Stimulated activated naive CD4-positive, alpha-beta T cell (primary cell): ENCODE measurements at places on chromosomes 6 and 20.

DNA sequence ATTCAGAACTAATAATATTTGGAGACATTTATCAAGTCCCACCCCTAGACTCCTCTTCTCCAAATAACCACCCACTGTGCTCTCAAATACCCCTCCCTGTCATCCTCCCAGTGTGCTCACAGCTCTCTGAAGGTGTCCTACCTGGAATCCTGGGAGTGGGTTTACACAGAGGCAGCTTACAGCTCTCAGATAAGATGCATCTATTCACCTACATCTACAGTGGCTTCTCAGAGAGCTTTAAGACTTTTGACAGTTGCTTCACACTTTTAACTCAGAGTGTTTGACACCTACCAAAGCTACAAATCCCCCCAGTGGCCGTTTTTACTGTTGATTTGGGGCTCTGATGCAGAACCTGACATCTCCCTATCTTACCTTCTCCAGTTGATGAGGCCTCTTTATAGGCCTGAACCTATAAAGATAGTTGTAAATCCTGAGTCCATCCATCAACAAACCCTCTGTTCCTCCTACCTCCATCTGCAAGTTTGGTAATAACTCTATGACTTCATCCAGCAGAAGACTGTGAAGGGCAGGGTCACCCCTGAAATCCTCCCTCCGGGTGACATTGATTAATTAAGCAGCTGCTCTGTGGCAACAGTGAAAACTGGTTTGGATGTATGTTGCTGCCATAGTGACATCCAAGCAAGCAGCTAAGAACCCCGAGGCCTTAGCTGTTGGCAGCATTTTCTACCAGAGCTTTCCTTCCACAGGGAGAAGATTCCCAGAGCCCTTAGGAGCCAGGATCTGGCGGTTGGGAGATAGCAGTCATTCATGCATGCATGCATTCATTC is 226.1 kb upstream of the RREB1 start:
- DNase-seq = no peak

- DNase-seq = no peak
These were observed 1064.6 kb upstream of the EYS start for GRCh38 chr6:66771626-66772025.

DNA sequence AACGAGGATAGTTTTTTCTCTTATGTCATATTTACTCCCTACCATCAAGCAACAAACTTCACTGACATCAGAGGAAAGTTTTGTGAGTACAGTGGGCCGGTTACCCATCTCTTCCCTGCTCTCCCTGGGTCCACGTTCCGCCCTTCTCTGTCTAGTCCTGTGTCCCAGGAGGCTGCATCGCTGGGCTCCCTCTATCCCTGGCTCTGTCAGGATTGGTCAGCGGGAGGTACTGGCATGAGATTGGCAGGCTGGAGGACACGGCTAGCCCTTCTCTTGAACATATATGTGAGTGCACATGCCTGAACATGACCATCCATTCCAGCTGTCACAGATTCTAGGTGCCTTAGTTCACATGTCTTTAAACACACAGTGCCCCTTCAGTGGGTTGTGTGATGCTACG is 30.3 kb upstream of the TMEM181 start:
- no peak for DNase-seq

- DNase-seq = peak; percentile 78
These were observed 113.9 kb upstream of the PRSS16 start for GRCh38 chr6:27133281-27134227.

- no peak for DNase-seq
These were observed 329.3 kb upstream of the RNF24 start for GRCh38 chr20:4344670-4345069.

- DNase-seq = no peak
These were observed 24.5 kb downstream of the OVOL2 start for GRCh38 chr20:18032977-18033892.

DNA sequence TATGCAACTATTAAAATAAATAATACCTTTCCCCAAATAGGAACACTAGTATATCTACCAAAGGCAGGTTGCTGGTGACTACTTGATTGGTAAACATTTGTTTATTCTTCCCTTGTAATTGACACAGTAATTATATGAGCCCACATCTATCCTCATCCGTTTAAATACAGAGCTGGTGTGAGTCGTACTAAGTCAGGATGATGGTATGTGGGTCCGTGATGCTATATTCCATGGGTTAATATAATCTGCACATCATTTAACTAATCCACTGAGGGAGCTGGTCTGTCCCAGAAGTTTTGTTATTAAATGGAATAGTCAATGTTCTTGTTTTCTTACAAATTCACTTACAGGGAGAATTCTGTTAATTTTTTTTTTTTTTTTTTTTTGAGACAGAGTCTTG is 164.0 kb upstream of the AGPAT4 start:
- DNase-seq = no peak

GRCh38 chr20:2405693-2406065 is 25.0 kb downstream of the TGM6 start:
- no peak for DNase-seq

GRCh38 chr20:620246-620645 is 10.1 kb upstream of the TCF15 start:
- no peak for DNase-seq

GRCh38 chr6:22222469-22222868 is 74.4 kb downstream of the PRL start:
- no peak for DNase-seq

- DNase-seq = no peak
These were observed 182.8 kb downstream of the SMOC2 start for GRCh38 chr6:168623736-168624135.

DNA sequence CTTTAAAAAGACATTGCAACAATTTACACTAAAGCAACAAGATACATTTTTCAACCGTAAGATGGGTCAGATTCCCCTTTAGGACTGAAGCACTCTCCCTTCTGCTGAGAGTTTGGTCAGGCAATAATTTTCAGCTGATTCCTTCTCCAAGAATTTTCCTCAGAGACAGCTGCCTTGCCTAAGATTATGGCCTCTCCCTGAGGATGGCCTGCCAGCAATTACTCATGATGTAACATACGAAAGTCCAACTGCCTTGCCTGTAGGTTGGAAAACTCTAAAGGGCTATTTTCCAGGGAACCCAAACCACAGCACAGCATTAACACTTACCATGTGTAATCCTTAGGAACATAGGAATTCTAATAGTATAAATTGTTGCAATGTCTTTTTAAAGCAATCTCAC is 229.1 kb upstream of the FLRT3 start:
- no peak for DNase-seq

- DNase-seq = no peak
These were observed 281.9 kb downstream of the UBE3D start for GRCh38 chr6:82783587-82784236.

- DNase-seq = no peak
These were observed 69.8 kb downstream of the RIN2 start for GRCh38 chr20:19827818-19828217.

DNA sequence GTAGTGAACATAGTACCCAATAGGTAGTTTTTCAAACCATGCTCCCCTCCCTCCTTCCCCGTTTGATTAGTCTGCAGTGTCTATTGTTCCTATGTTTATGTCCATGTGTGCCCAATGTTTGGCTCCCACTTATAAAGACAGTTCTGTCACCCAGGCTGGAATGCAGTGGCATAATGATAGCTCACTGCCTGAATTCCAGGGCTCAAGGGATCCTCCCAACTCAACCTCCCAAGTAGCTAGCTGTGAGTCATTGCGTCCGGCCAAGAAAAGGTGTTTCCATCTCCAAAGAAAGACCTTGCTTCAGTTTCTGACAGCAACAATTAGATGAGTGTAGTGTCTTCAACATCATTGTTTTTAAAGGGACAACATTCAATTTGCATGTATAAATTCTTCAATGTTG is 131.1 kb upstream of the CEP162 start:
- DNase-seq = no peak

GRCh38 chr6:38152620-38153019 is 333.1 kb downstream of the ZFAND3 start:
- no peak for DNase-seq

DNA sequence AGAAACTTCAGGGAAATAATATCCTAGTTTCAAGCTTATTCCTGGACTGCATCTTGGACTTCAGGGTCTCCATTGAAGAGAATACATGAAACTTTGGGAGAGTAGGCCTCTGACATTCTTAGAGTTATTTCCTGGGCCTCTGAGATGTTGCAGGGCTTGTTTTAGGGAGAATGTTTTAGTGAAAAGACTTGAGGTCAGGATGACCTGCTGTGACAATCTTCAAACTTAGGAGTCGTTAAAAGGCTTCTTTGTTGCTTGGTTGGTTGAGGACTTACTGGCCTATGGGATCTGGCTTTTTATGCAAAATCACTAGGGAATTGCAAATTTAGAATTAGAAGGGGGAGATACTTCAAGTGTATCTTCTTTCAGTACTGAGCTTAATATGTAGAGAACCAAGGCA is 613.2 kb upstream of the FLRT3 start:
- DNase-seq = no peak

- no peak for DNase-seq
These were observed 1.6 kb downstream of the PXDC1 start for GRCh38 chr6:3749977-3750316.

- DNase-seq = no peak
These were observed 40.3 kb downstream of the PPP1R14C start for GRCh38 chr6:150183105-150183504.

DNA sequence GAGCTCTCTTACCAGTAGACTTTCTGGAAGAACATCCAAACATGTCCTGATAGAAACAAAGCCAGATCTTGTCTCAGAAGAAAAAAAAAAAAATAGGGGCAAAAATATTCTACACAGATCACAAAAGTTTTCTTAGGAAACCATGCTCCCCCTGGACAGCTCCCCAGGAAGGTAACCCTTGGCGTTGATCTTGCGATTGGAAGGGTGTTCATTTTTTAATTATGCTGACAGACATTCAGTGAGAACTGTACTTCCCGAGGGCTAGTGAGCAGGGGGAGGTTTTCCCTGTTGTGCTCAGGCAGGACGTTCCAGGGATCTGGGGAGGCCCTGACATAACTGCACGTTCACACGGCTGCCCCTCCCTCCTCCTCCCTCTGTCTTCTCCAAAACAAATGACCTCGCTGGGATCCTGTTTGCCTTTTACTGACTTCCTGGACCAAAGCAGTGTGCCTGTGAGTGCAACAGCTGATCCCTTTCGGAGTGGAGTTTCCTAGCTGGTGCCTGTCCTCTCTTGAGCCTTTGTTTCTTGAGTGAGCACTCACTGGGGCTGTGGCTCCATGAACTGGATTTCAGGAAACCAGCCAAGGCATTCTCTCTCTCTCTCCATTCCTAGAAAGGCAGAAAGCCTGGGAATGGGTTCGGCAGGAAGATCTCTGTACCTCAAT is 46.7 kb downstream of the MARCKS start:
- no peak for DNase-seq

DNA sequence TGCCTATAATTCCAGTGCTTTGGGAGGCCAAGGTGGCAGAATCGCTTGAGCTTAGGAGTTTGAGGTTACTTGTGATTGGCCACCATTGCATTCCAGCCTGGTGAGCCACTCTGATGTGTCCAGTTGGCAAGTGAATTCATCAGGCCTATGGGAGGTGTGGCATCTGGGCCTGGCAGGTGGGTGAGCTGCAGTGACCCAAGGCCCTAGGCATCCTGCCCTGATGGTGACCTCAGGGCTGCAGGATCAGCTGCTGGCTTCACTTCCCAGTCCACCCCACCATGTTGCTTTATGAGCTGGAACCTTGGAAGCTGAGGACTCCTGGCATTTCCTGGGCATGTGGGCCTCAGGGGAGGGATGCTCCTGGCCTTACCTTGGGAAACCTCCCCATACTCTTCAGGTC is 20.5 kb downstream of the RSPH9 start:
- no peak for DNase-seq

- DNase-seq = no peak
These were observed 108.3 kb upstream of the PHACTR1 start for GRCh38 chr6:12608016-12608860.

DNA sequence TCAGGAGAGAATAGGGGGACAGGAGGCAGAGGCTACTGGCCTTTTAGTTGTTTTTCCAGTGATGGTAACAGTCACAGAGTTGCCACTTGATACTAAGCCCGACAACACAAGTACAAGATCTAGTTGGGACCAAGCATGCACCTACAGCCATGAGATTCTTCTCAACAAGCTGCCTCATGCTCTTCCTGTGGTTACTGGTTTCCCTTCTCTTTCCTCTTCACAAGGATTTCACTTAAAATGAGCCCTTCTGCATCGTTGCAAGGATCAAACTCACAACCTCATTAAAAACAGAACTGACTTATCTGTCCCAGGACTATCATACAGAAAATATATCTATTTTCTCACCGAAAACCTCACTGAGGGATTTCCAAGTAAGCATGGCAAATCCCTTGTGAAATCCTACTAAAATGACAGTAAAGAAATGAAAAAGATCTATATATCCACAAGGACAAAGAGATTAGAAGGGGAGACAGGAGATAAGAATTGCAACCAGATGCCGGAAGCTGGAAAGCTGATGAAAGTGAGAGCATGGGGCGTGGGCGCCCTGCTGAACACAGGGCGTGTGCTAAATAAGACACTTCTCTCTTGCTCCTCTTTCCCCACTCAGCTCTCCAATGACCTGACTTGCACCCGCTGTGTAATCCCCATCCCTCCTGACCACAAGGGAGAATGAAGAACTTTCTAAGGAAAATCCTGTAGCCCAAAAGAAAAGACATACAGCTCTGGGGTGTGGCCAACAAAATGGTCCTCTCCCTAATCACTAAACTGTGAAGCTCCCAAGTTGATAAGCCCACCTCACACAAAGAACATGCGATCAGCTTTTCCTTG is 13.4 kb downstream of the MTFR2 start:
- no peak for DNase-seq

- DNase-seq = no peak
These were observed 135.3 kb upstream of the CENPW start for GRCh38 chr6:126204598-126204997.

- no peak for DNase-seq
These were observed 7.5 kb downstream of the SLC17A9 start for GRCh38 chr20:62959998-62960436.

GRCh38 chr20:16752082-16752481 is 3.9 kb downstream of the OTOR start:
- no peak for DNase-seq

DNA sequence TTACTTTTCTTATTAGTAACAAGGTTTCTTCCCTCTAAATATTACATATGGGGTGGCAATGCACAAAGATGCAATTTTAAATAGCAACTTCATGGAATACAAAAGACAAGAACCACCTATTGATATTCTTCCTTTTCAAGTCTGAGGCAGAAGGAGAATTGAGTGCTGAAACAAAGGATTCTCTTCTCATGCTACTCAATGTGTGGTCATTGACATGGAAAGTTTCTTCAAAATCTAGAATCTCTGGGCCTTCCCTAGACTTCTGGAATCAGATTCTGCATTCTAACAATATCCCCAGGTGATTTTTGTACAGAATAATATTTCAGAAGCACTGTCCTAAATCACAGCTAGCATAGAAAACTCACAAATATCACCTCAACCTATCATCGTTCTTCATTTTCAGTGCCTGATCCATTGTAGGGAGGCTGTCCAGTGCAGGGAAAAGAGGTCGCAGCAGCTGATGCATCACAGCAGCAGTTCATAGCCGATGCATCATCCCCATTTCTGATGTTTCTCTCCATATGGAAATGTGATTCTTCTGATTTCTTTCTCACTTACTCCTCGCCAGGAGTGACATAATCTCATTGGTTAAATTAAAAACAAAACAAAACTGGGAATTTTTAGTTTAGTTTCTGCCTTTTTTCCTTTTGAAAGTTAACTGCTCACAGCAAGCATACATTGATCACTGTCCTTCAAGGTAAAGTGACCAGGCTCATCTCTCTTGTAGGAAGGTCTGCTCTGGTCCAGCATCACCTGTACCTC is 139.5 kb upstream of the FAM83B start:
- DNase-seq = no peak

GRCh38 chr20:50231854-50232253 is 41.2 kb downstream of the CEBPB start:
- DNase-seq = no peak
